ENCODE measurements at places on chromosomes 11 and 22.

- DNase-seq = no peak
Observed at GRCh38 chr11:14242187-14242586, 116.8 kb downstream of the RRAS2 start.

- no peak for DNase-seq
Observed at GRCh38 chr11:47524291-47524874, 28.5 kb downstream of the CELF1 start.

DNA sequence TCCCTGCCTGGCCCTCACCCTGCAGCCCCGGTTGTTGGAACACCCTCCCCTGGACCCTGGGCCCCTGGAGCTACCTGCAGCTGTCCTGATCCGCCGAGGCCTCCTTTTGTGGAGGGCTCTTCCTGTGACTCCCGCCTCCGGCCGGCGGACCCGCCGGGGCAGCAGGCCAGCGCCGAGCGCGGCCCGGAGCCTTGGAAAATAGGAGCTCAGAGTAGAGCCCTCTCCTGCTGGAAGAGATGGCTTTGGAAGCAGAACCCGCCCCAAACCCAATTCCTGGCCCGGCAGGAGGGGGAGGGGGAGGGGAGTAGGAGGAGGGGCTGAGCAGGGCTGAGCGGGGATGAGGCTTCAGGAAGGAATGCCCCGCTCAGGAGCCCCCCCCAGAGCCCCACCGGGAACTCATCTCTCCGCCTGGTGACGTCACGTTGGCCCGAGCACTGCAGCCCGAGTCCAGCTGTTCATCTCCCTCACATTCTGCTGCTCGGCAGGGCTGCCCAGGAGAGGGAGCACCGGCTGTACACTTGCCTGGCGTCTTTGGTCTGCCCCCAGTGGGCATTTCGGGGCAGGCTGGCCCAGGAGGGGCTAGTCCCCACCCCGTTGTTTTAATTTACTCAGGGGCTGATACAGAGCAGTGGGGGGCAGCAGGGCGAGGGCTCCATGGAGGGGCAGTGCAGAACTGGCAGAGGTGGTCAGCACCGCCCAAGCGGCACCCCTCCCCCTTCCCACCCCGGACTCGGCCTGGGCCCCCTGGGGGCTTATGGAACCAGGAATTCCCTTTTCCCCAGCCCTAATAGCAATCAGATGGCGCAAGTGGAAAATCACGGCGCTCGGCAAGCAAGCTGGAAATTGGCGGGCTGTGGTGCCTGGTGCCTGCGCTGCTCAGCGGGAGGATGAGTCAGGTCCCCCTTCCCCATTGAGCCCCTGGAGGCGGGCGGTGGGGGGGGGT, at the start of gene MRGPRF:
Gene MRGPRF (minus strand): TSS at position 238 of the 943 bp plus-strand sequence. CDS start 3,345 bp downstream, outside the sequence.
- no peak for DNase-seq

GRCh38 chr22:32644252-32645100, 157.0 kb upstream of the TIMP3 start:
- DNase-seq = no peak

- no peak for DNase-seq
Observed at GRCh38 chr11:121595717-121596161, 143.0 kb upstream of the SORL1-AS1 start.

DNA sequence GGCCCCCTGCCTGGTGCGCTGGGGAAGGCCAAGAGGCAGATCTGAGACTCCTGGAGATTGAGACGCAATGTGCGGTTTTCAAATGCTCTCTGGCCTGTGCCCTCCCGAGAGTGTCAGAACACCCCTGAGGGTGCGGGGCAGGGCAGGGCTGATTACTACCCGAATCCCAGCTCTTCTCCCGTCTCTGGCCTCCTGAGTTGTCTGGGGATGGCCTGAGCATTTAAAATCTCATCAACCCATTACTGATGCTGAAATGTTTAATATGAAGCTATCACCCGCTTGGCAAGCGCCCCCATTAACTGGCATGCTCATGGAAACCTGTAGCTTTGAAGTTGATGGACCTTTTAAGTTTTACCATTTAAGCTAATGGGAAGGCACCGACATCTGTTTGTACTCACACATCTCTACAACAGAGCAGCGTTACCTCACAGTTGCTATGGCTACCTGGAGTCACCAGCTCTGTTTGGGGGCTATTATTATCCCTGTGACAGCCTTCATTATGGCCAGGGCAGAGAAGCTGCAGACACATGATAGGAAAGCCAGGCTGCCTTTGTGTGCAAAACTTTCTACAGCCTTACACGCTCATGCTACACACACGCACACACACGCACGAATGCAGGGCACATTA, 3.6 kb upstream of the MB start:
- no peak for DNase-seq

DNA sequence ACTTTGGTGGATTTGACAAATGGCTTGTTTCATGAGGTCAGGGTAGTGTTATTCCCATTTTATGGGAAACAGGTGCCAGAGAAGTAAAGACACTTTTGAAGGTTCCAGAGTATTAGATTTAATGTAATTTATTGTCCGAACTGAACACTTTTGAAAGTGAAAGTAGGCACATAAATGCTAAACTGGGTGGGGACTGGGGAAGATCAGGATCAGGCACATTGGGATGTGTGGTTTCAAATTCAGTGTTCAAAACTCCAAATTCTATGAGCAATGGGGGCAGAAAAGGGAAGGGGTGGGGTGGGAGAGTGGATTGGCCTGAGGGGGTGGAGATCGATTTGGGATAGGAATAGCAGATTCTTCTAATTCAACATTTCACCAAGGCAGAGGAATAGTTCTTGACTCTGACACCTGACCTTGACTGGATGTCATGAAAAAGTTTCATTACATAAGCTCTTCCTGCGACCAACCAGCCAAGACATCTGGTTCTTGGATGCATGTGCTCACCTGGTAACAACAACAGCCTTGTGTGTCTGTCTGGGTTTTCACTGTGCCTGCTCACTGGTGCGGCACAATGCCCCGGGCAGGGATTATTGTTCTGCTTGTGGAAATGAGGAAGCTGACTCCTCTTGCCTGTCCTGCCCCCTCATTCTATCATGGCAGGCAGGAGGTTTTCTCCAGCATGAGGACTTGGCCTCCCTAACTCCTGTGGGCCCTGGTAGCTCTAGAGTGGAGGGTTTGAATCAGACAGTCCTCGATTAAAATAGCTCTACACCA, 10.8 kb downstream of the PPFIBP2 start:
- no peak for DNase-seq

- no peak for DNase-seq
Observed at GRCh38 chr22:39138357-39138997, 14.0 kb downstream of the CBX7 start.

GRCh38 chr11:121898903-121899302, 217.1 kb downstream of the BLID start:
- no peak for DNase-seq

DNA sequence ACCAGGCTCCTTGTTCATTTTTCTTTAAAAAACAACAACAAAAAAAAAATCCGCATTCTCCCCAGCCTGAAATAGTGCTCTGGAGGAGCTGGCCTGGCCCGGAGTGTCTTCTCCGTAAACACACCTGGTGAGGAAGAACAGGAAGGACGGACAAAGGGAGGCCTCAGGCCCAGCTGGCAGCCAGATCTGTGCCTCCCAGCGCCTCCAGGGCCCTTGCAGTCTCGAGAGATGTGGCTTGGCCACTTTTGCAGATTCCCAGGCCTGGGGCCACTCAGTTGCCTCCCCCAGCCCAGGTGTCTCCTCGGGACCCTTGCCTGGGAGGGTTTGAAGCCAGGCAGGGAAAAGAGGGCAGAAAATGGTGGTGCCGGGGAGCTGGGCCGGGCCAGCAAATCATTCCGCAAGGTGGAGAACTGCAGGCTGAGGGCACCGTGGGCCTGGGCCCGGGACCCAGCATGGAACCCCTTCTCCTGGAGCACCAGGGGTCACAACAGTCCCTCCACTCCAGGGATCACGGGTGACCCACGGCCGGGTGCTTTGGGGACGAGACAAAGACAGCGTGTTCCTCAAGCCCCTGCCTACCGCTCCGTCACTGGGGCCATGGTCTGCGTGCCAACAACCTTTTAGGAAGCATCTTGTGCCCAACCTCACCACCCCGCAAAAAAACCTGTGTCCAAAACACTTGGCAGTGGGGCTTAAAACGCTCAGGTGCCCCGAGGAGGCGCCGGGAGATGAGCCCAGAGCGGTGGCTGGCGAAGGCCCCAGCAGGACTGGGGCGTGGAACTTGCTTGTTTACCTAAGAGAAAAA, 67.1 kb upstream of the WNT7B start:
- no peak for DNase-seq

DNA sequence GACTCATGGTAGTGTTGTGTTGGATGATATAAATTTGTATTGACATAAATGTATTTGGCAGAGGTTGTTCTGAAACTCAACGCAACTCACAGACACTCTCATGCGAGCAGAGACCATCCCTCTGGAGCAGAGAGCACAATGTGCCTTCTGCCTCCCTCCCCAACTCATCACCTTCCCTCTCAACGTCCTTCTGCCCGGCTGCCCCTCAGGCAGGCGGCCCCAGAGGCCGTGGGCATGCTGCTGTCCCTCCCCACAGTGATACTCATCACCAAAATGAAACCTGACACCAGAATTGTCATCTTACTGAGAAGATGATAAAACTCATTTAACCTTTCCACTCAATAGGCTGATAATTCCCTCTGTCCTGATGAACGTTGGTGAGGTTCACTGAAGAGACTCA, 260.6 kb downstream of the ETS1 start:
- no peak for DNase-seq

DNA sequence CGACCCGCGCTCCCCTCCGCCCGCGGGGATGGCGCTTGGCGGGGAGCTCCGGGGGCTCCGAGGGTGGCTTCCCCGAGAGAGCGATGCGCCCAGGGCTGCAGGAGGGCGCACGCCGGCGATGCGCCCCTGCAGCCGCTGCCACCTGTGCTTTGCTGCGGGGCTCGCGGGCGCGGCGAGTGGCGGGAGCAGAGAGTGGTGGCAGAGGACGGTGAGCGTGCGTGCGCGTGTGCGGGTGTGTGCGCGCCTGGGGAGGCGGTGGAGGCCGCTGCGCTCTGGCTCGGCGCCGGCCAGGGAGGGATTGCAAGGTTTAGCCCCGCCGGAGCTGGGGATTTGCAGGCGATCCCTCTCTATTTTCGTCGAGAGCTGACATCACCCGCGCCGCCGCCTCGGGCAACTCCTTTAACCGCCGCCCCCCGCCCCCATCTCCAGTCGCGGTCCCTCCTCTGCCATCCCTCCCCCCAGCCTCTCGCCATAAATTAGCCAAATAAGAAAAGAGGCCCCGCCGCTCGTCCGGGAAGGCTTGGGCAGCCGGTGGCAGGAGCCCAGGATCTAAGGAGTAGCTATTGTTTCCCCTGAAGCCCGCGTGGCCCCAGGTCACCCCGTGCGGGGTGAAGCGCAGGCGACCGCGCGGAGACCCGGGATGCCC, at the start of gene SLC1A2:
Gene SLC1A2 (minus strand): TSS at position 375 of the 646 bp plus-strand sequence. CDS start 592 bp downstream, outside the sequence.
- no peak for DNase-seq

DNA sequence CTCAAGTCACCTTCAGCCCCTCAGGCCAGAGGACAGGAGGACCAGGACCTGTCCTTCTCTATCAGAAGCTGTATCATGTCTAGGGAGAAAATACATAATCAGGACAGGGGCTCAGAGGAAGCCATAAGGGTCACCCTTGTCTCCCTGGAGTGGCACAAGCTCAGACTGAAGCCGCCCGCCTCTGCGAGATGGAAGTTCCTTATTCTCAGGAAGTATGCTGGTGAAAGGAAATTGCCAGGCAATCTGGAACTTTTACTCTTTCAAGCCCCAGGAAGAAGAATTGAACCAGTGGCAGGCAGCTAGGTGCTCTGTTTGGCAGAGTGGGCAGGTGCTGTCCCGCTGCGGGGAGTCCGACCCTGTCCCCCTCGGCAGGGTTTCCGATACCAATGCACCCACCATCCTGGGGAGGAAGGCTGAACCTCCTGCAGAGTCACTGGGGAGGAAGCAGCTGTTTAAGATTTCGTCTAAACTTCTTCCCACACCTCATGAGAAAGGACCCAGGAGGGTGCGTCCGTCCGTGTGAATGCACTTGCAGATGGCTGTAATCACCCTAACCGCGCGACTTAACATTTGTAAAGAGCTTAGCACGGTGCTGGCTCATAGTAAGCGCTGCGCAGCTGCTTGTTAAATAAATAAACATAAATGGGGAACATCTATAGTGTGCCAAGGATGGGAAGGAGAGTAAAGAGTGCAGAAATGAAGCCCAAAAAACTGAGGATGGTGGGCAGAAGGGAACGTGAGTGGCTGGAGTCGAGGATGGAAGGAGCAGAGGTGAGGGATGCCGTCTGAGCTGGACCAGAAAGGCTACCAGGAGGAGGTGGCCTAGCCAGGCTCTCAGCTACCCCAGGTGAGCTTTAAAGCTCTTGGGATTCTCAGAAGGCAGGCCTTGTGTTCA, 5.0 kb upstream of the ANO1 start:
- DNase-seq = peak; percentile 7

GRCh38 chr22:44273175-44273574, 39.6 kb downstream of the SHISAL1 start:
- DNase-seq = no peak

DNA sequence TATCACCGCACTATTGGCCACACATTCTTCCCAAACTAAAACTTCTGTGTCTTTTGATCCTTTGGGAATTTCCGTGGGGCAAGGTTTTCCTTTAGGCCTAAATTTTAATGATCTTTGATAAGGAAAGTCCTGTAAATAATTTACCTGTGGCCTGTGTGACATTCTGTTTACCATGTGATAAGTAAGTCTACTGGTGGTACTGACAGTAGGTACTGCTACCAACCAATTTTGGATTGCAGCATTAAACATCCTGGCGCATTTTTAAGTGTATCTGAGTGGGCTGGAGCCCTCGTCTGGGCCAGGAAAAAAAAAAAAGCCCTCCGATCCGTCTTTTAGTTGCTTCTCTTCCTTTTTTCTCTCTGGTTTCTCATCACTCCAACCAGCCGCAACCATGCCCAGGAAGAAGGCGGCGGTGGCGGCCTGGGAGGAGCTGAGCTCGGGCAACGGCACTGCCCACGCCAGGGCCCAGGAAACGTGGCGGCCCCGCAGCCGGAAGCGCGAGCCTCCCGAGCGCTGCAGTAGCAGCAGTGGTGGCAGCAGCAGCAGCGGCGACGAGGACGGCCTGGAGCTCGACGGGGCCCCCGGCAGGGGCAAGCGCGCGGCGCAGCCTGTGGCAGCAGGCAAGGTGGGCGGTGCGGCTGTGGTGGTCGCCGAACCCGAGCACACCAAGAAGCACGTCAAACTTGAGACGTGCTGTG, 33.6 kb downstream of the ASRGL1 start:
- no peak for DNase-seq

GRCh38 chr11:36672815-36673450, 74.9 kb upstream of the RAG2 start:
- DNase-seq = no peak

DNA sequence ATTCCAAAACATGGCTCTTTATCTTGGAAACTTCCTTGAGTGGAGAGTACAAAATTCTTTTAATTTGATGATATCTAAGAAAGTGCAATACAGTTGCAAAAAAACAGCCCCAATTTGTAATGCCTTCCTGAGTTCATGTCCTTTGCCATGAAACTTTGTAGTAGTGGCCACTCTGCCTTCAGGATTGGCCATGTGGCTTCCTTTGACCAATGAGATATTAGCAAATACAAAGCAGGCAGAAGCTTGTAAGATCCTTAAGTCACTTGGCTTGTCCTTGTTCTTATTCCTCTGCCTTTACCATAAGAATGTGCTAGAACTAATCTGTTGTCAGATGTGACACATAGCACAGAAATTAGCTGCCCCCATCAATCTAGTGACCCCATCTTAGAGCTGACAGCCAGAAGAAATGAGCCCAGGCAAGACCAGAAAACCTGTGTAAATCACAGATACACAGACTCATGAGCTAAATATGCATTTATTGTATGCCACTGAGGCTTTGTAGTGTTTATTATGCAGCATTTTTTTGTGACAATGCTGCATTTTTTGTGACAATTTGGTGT, 29.8 kb upstream of the BLID start:
- no peak for DNase-seq

- no peak for DNase-seq
Observed at GRCh38 chr11:131816051-131816450, 445.6 kb downstream of the NTM start.
